H9 (cell line): ENCODE measurements at places on chromosomes 1 and 21. TPM values are rescaled to one million over a fixed set of nuclear protein-coding genes. Genes with fewer than 3 reads are reported as not detected.

DNA sequence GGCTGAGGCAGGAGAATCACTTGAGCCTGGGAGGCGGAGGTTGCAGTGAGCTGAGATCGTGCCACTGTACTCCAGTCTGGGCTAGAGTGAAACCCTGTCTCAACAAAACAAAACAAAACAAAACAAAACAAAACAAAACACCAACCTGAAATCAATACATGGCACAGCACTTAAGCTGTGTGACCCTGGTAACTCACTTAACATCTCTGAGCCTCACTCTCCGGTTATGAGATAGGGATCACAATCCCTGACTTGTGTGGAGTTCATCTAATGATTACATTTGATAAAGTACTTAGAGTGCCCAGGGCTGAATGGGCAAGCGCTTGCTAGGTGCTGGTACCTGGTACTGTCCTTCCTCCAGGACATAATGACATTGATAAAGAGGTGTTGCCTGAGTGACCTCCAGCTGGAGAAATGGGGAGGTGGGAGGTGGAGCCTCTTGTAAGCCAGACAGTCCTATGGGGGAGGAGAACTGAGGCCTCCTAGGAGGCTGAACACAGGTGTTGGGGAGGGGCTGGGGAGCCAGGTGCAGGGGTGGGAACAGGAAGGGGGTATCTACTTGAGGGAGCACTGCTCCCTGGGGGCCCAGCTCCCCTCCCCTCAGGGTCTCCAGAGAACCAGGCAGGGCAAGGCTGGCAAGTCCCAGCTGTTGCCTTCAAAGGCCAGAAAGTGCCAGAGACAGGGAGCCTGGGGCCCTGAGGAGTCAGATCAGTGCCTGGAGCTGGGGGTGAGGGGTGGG is 17.9 kb downstream of the FOXO6 start:
- DNase-seq, result no peak

- DNase-seq, result no peak
Observed at GRCh38 chr21:28496517-28496916, 496.2 kb downstream of the LTN1 start.

GRCh38 chr21:39016740-39017315 is 166.4 kb downstream of the PSMG1 start:
- no peak for DNase-seq

The ANKRD65 gene
- total RNA-seq, result 3.1 and 3.2 TPM in 2 replicates

The MAEL gene
- not detected in 2 replicates for total RNA-seq

The ETNK2 gene
- total RNA-seq, result 17.6 and 18.6 TPM in 2 replicates

The CDCP2 gene
- total RNA-seq, result not detected in 2 replicates
